Transverse colon (tissue), 4 donors: ENCODE measurements at places on chromosomes 7 and 10. TPM values are rescaled to one million over a fixed set of nuclear protein-coding genes. Genes with fewer than 3 reads are reported as not detected.

- H3K4me3 ChIP-seq = no peak overlapping the region
- no peak for DNase-seq
- no peak overlapping the region for H3K27ac ChIP-seq
- no peaks in the 10 kb centered on the region for H3K27me3 ChIP-seq
- no peaks in the 10 kb centered on the region for H3K36me3 ChIP-seq
Observed at GRCh38 chr7:157389951-157390730, 53.3 kb downstream of the DNAJB6 start.

DNA sequence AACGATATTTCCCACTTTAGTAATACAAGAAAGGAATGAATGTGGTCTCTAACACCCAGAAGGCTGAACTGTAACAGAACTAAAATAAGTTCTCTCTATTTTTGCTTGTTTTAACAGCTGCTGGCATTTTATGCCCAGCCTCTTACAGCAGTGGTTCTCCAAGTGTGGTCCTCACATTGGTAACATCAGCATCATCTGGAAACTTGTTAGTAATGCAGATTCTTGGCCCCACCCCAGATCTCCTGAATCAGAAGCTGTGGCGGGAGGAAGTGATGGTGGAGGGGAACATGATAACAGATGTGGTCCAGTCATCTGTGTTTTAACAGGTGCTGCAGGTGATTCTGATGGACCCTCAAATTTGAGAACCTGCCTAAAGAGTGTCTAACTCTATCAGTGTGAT is 170.1 kb downstream of the TMEM26 start:
- H3K4me1 ChIP-seq = no peaks in the 10 kb centered on the region
- H3K27ac ChIP-seq = no peak overlapping the region
- H3K27me3 ChIP-seq = no peaks in the 10 kb centered on the region
- no peak for DNase-seq

GRCh38 chr7:116399819-116400218 is 99.7 kb upstream of the CAV2 start:
- H3K36me3 ChIP-seq = no peaks in the 10 kb centered on the region
- no peak overlapping the region for H3K4me3 ChIP-seq
- no peaks in the 10 kb centered on the region for H3K27me3 ChIP-seq

DNA sequence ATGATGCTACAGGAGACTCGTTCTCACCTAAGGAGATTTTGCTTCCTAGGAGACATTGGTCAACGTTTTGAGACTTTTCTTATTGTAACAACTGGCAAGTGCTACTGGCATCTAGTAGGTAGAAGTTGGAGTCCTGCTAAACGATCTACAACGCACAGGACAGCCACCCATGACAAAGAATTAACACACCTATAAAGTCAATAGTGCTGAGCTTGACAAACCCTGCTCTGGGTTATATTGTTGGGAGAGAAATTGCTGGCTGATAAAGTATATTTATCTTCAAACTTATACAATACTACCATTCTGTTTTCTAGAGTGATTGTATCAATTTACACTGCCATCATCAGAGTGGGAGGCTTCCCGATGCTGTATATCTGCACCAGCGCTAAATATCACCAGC is 57.8 kb downstream of the SAMD9 start:
- no peaks in the 10 kb centered on the region for H3K36me3 ChIP-seq
- no peak overlapping the region for H3K27ac ChIP-seq
- H3K4me1 ChIP-seq = no peaks in the 10 kb centered on the region
- no peak for DNase-seq
- H3K4me3 ChIP-seq = no peak overlapping the region
- no peaks in the 10 kb centered on the region for H3K27me3 ChIP-seq

DNA sequence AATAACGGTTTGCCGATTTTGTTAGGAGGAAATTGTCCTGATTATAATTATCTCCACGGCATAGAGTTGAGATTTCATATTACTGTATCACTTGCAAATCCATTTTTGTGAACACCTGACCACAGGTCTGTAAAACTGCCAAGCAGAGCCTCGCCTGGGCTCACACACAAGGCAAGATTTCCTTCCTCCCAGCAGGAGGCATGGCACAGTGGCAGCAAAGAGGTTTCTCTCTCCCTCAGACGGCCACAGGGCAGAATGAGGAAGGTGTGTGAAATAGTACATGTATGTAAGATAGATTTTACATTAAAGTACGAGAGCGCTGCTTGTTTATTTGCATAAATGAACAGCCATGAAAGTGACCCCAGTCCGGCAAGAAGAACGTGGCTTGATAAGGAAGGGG is 130.1 kb downstream of the CELF2 start:
- DNase-seq = no peak
- no peak overlapping the region for H3K4me3 ChIP-seq
- no peak overlapping the region for H3K27ac ChIP-seq
- H3K4me1 ChIP-seq = peaks cover 33% of the 10 kb centered on the region

GRCh38 chr7:87199241-87199640 is 20.3 kb downstream of the TMEM243 start:
- no peaks in the 10 kb centered on the region for H3K27me3 ChIP-seq
- DNase-seq = no peak
- H3K4me1 ChIP-seq = no peaks in the 10 kb centered on the region
- H3K4me3 ChIP-seq = no peak overlapping the region
- no peaks in the 10 kb centered on the region for H3K36me3 ChIP-seq

DNA sequence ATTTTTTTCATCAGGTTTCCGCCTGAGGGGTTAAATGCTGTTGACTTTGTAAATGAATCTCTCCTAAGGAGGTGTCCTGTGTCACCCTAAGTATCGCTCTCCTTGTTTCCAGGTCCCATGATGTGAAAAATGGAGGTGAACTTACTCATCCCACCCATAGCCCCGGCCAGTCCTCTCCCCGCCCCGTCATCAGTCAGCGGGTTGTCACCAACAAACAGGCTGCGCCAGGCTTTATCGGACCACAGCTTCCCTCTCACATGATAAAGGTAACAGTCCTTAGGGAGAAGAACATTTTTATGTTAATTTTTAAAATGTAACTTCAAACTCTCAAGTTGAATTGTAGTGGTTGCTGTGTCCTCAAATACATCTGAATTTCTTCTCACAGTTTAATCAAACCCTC is 116.5 kb downstream of the ANKRD61 start:
- no peaks in the 10 kb centered on the region for H3K4me1 ChIP-seq
- no peaks in the 10 kb centered on the region for H3K27me3 ChIP-seq
- DNase-seq = no peak
- H3K36me3 ChIP-seq = no peaks in the 10 kb centered on the region
- H3K27ac ChIP-seq = peak overlapping the region; percentile 70
- H3K4me3 ChIP-seq = no peak overlapping the region

- no peaks in the 10 kb centered on the region for H3K27me3 ChIP-seq
- H3K4me1 ChIP-seq = no peaks in the 10 kb centered on the region
- no peak overlapping the region for H3K4me3 ChIP-seq
- DNase-seq = no peak
- no peak overlapping the region for H3K27ac ChIP-seq
Observed at GRCh38 chr7:120089968-120090367, 183.0 kb upstream of the KCND2 start.

DNA sequence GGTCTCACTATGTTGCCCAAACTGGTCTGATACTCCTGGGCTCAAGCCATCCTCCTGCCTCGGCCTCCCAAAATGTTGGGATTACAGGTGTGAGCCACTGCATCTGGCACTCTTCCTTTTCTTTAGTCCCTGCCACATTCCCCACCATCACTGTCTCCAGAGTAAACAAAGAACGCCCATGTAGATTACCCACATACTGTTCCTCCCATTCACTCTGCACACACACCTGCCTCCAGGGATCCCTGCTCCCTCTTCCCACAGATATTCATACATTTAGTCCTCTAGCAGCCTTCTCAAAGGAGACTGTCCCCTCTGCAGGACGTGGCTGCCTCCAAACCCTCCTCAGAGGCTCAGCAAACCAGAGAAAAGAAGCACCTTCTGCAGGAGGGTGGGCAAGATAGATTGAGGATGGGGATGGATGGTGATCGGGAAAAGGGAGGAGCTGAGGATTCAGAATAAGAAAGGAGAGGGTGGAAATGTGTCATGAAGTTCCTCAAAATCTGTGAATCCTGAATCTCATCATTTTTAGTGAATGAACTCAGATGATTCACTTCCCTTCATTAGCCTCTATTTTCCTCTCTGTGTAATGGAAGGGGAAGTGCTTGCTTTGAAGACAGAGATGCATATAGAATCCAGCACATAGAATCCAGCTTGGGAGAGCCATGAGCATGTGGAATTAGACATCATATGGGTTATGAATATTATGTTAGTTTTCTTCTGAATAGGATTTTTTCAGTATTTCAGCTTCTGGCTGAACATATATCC is 5.5 kb upstream of the PLAU start:
- peaks cover 44% of the 10 kb centered on the region for H3K4me1 ChIP-seq
- no peak for DNase-seq
- H3K4me3 ChIP-seq = no peak overlapping the region
- H3K27ac ChIP-seq = peak overlapping the region; percentile 81
- H3K36me3 ChIP-seq = no peaks in the 10 kb centered on the region

DNA sequence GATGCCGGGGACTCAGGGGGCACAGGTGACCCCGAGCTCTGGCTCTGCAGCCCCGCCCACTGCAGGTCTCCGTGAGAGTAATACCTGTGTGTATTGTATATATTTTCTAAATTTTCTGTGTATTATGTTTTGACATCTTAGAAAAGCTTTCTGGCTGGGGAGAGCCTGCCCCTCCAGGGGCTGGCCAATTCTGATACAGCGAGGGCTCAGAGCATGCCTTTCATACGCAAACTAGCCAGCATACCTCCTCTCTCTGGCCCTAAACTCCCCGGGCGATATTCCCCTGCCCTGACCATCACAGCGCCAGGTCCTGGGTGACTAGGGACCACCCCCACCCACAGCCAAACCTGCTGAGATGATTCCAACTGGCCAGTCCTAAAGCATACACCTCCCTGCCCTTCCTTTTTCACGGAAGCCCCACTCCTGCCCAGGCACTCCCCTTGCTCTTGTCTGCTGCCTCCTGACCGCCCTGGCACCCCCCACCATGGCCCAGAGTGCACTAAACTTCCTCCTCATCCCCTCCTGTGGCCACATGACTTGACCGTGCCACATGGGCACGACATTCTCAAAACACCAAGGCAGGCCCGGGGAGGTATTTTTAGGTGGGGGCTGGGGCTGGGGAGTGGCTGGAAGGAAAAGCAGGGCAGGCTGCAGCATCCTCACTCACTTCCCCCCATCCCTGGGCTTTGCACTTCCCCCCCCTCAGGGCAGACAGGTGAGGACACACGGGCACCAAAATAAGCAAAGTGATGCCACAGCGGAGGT is 61.5 kb downstream of the INSIG1 start:
- H3K27me3 ChIP-seq = peaks cover 77% of the 10 kb centered on the region
- no peaks in the 10 kb centered on the region for H3K36me3 ChIP-seq
- DNase-seq = no peak

Gene ASAH2
- 0.75 TPM for total RNA-seq

Gene MYL10
- total RNA-seq = not detected

Gene SYT15B
- not detected for total RNA-seq

Gene CHST3
- total RNA-seq = 3.5 TPM

Gene KLF14
- 3.0 TPM for total RNA-seq
